ENCODE measurements at places on chromosomes 5 and 9. TPM values are rescaled to one million over a fixed set of nuclear protein-coding genes. Genes with fewer than 3 reads are reported as not detected.
A peak's percentile ranks its signal among the peaks of the same experiment; 100 is the strongest.

GRCh38 chr5:170493028-170493820, 10.6 kb upstream of the KCNIP1 start:
- DNase-seq = no peak

DNA sequence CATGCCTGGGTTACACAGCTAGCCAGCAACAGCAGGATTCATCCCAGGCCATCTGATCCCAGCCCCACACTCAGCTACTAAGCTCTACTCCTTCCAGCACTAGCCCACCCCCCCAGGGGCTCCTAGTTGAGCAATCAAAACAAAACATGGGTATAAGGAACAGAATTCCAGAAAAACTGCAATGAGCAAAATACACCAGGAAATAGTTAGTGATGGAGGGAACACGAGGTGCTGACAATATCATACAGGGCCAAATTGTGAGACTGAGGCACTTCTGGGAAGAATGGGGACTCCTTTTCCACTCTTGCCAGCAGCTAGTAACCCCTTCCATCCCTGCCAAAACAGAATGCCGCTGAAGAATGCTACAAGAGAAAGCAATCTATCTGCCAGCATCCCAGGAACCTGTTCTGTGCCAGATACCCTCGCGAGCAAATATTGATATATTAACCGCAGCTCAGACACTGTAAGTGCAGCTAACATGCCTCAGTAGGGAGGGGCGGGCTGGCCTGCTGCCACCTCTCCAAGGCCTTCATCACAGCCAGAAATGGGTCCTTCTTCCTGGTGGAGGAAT, 161.4 kb downstream of the SLIT3 start:
- peak; percentile 54 for DNase-seq

DNA sequence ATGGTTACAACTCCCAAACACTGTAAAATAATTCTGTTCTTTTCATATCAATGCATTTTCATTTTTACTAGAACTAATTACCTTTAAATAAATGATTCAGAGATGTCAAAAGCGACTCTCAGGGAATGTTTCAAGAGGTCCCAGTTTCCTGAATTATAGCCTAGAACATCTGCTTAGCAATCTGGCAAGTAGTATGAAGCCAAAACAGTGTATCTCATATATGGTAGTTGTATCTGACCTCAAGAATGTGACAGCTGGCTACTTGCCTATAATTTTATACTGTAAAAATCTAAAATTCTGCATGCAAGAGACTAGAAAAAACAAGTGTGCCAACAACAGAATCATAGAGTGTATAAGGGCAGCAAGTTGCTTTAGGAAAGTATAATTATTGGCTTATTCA, 187.7 kb upstream of the POU5F2 start:
- DNase-seq = peak; percentile 41

GRCh38 chr9:108300306-108301287, 555.2 kb downstream of the ACTL7B start:
- peak; percentile 31 for DNase-seq

GRCh38 chr5:59299006-59299405, 594.5 kb downstream of the PDE4D start:
- no peak for DNase-seq

ATP10B gene
- polyA plus RNA-seq = 0.88 TPM

DNM1 gene
- polyA plus RNA-seq = 61.2 TPM

TNFAIP8 gene
- 12.1 TPM for polyA plus RNA-seq

SYK gene
- polyA plus RNA-seq = 3.3 TPM

ROPN1L gene
- polyA plus RNA-seq = not detected

Measured in muscle of leg (tissue), 16 donors.